ENCODE measurements at places on chromosomes 3 and 15. TPM values are rescaled to one million over a fixed set of nuclear protein-coding genes. Genes with fewer than 3 reads are reported as not detected.

The ECE2 gene
- not detected for total RNA-seq

- no peak for DNase-seq
Measured at GRCh38 chr3:181564222-181564621, 147.5 kb upstream of the SOX2 start.

DNA sequence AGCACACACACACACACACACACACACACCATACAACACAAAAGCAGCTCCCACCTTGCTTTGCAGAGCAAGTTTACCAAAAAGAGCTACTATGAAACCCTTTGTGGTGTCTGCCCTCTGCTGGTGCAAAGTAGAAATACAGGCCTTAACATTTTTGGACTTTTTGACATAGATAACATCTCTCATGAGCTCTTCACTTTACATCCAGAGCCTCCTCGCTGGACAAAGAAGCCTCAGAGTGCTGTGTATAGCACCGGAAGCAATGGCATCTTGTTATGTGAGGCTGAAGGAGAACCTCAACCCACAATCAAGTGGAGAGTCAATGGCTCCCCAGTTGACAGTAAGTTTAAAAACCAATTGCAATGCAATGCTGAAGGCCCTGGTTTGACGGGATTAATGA is 157.9 kb downstream of the CHL1 start:
- peak; percentile 56 for DNase-seq

The OXTR gene
- total RNA-seq: 0.95 TPM

The UBE2E1 gene
- total RNA-seq: 82.6 TPM

DNA sequence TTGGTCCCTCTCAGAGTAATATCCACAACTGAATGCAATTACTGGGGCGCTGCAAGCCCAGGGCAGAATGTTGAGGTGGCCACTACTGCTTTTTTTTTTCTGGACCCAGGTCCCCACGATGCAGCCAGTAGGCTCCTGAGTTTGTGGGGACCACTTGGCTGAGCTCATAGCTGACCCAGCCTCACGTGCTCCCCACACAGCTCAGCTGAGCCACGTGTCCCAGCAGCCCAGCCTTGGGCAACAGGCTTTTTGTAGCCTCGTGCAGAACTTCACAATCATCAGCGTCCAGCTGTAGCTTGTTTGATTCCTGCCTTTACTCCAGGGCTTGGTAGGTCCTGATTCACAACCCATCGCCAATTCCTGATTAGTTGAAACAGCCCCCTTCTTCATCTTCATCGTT is 117.3 kb downstream of the ETFA start:
- DNase-seq: no peak

The SUCLG2 gene
- total RNA-seq: 64.9 TPM

GRCh38 chr3:112813016-112813415 is 33.6 kb downstream of the CD200R1L start:
- DNase-seq: no peak

- no peak for DNase-seq
Measured at GRCh38 chr15:83108266-83109219, 1.1 kb downstream of the TM6SF1 start.

GRCh38 chr3:61449327-61450040 is 111.9 kb upstream of the PTPRG start:
- DNase-seq: no peak

The ZBTB47 gene
- 3.1 TPM for total RNA-seq

DNA sequence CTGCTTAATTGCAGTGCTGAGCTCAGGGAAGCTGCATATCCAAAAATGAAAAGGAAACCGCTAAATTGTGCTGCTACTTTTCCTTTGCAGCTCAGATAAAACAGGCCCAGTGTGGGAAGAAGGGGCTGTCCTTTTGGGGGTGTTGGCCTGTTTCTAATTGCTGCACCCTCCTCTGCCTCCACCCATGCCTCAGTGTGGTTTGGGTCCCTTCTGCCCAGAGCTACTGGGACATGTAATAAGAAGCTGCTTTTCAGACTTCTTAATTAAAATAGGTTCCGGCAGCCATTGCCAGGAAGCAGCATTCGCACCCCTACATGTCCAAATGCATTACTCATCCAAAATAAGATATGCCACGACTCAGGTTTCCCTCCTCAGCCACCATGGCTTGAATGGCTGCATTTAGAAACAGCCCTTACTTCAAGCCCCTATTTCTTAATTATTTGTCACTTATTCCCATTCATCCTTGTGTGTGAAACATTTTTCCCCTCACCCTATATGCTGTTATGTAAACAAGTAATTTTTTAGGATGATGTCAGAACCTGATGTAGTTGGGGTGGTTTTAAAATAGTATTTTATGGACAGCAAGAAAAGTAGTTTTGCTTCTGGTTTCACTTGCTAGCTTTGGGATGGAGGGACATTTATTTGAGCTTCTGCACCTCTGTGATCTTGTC is 235.9 kb upstream of the CTDSPL start:
- no peak for DNase-seq

GRCh38 chr15:58243070-58243469 is 104.9 kb downstream of the AQP9 start:
- no peak for DNase-seq

GRCh38 chr3:124823206-124823605 is 64.0 kb downstream of the ITGB5 start:
- DNase-seq: no peak
